ENCODE measurements at places on chromosomes 7 and 10.

GRCh38 chr10:122142641-122143237 is 128.4 kb upstream of the BTBD16 start:
- no peak for DNase-seq

- DNase-seq, result no peak
Observed at GRCh38 chr10:24800861-24801260, 77.2 kb upstream of the ARHGAP21 start.

DNA sequence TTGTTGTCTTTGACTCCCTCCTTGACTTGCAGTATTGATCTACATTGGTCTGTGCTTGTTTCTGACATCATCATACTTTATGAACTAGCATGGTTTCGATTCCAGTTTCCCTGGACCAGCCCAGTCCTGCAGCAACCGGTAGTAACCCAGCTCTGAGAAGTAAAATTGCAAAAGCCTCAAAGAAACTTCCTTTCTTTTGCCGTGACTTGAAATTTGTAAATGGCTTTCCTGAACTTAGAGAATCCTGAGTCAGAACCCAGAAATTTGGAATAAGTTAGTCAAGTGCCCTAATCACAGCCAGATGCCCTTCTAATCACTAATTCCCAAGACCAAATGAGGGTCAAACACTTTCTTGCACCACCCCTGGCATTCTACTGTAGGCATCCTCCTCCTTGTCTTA is 15.0 kb downstream of the TAS2R60 start:
- peak; percentile 24 for DNase-seq

GRCh38 chr10:10096898-10097297 is 920.8 kb upstream of the CELF2 start:
- no peak for DNase-seq

GRCh38 chr7:75624134-75624832 is 114.5 kb downstream of the HIP1 start:
- DNase-seq, result peak; percentile 64

DNA sequence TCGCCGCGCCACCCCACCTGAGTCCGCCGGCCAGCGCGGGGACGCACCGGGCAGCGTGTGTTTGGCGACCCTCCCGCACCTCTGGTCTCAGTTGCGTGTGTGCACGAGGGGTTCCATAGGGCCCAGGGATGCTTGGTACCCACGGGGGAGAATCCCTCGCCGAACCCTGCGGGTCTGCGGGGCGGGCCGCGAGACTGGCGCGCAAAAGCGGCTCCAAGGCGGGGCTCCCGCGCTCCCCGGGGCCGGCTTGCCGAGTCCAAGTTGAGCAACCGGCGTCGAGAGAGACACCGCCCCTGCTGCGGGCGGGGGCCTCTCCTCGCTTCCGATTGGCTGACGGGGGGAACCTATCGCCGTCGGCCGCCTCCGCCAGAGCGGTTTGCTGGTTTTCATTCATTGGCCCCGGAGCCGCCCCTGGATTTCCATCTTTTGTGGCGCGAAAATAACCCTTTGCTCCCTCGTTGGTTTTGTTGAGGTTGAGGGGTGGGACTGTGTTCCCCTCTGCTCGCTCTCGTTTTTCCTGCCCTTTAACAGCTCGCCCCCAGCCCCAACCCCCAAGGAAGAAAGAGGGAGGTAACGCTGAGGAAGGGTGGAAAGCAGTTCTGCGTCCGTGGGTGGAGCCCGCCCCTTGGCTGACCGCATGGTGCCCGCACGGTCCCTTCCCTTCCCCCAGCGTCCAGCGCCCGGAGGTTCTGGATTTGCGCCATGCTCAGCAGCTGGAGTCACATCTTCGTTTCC is 4.0 kb upstream of the IGF2BP3 start:
- DNase-seq, result peak; percentile 80

GRCh38 chr7:2007551-2007950 is 225.2 kb downstream of the MAD1L1 start:
- DNase-seq, result no peak

GRCh38 chr7:158818325-158819213 is 10.7 kb downstream of the ESYT2 start:
- DNase-seq, result peak; percentile 90

DNA sequence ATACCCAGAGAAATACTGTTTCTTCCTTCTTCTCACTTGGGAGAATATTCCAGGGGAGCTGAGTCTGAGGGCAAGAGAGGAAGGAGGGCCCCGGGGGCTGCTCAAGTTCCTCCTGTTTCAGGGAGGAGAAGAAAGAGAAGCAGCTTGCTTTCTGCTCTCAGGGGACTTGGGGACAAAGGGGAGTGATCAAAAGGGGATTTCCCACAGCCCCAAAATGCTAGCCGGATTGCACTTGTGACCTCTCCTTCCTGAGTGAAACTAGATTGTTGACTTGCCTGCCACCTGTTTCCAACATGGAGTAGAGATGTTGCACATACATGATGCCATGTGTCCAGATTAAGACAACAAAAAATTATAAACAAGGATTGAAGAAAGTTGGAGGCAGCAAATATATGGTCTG is 28.7 kb upstream of the PDCD4 start:
- peak; percentile 85 for DNase-seq
